SJSA1 (cell line): ENCODE measurements at places on chromosomes 7 and 10. TPM values are rescaled to one million over a fixed set of nuclear protein-coding genes. Genes with fewer than 3 reads are reported as not detected.

SMARCD3 gene
- total RNA-seq = 20.9 and 22.6 TPM in 2 replicates

C10orf62 gene
- total RNA-seq = not detected in 2 replicates

FAM13C gene
- 0.03 TPM in 1 of 2 replicates, not detected in the other for total RNA-seq

KLF14 gene
- total RNA-seq = not detected in 2 replicates

ASB4 gene
- total RNA-seq = not detected in 2 replicates

GIMAP6 gene
- not detected in 2 replicates for total RNA-seq

HOXA9 gene
- 7.0 and 16.3 TPM in 2 replicates for total RNA-seq
